ENCODE measurements at places on chromosomes 11 and 22.
A peak's percentile ranks its signal among the peaks of the same experiment; 100 is the strongest.

DNA sequence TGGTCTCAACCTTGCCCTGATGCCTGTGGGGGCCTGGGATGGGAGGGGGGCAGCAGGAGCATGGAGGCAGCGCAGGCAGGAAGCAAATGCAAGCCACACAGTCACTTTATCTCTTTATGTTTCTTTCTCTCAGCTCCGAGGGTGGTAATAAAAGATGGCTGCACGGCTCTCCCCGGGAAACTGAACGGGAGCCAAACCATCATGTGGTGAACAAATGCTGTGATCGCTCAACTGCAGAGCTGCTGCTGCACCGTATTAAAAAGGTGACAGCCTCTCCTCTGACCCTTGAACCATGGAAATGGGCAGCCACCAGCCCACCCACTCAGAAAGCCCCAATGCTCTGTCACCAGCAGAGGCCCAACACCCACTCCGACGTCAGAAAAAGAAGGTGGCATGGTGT is 110.0 kb downstream of the TIMP3 start:
- no peak for DNase-seq

- DNase-seq: peak; percentile 68
These were observed 49.5 kb downstream of the PACS1 start for GRCh38 chr11:66119348-66120133.

GRCh38 chr11:16799890-16800289 is 61.4 kb downstream of the C11orf58 start:
- DNase-seq: no peak

DNA sequence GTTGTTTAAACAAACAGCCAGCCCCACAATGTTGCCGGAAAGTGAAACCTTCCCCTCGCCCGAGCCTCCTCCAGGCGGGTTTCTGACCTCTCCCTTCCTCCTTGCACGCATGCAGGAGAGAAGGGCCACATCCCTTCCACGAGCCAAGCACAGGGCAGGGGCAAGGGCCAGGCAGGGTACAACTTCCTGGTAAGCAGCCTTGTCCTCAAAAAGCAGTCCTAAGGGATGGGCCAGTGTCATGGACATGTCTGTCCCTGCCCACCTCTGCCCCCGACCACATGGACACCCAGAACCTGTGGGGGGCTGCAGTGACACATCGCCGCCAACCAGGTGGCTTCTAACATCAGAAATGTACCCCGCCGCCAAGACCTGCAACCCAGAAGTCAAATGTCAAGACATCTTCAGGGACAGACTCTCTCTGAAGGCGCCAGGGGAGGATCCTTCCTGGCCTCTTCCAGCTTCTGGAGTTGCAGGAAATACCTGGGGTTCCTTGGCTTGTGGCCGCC is 145.3 kb downstream of the CRYBB2 start:
- DNase-seq: no peak

GRCh38 chr11:76190376-76190775 is 15.9 kb downstream of the WNT11 start:
- DNase-seq: peak; percentile 19

DNA sequence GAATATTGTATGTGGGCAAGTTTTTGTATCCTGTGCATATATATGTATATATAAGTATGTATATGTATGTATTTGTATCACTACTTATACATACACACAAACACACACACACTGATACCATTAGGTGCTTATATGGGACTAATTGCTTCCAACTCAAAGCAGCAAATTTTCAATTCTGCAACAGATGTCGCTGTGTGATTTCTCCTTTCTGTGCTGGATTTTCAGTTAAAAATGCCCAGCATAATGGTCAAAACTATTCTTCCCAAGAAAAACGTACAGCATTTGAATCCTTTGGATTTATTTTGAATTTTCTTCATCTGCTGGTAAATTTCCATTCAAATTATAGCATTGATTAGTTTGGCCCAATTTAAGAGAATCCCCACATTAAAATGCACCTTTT is 4.3 kb downstream of the CADM1 start:
- DNase-seq: peak; percentile 25

DNA sequence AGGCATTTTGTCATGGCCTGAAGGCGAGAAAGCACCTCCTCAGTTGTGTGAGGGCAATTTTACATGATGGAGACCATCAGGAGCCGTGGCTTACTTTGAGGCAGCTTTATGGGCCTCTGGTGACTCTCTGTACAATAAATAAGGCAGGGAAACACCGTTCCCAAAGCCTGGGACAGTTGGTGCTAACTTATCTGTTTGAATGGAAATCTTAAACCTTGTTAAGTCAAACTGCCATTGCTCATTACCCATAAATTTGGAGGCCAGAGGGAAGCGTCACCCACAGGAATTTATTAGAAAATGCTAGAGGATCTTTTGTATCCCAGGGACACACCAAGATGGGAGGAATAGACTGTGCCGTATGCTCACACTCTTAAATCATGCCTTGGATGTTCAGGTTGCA is 1156.9 kb downstream of the BRD1 start:
- DNase-seq: no peak

DNA sequence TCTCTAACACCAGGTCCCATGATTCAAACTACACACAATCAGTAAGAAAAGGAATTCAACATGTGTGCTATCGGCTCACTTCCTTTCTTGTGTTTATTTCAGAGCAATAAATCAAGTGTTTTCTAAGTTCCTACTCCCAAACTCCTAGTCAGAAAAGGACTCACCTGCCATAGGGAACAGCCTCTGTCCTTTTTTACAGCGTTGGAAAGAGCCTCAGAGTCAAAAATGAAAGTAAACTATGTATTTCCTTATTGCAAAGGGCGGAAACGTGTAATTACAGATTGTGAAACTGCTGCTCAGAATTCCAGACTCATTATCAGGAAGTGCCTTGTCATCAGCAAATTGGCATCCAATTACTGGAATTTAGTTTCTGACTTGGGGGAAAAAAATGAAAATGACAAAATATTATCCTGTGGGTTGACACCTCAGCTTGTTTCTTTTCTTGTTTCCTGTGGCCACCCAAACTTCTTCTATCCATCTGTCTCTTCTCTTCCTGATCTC is at the start of gene CASP4:
CASP4 (minus strand) TSS at position 220 of the 501 bp plus-strand sequence; CDS start at position 171, 49 bp downstream.
- peak; percentile 89 for DNase-seq

GRCh38 chr11:8373519-8374432 is 110.1 kb upstream of the LMO1 start:
- DNase-seq: no peak

- DNase-seq: no peak
These were observed 24.7 kb upstream of the PANX2 start for GRCh38 chr22:50145721-50146438.

DNA sequence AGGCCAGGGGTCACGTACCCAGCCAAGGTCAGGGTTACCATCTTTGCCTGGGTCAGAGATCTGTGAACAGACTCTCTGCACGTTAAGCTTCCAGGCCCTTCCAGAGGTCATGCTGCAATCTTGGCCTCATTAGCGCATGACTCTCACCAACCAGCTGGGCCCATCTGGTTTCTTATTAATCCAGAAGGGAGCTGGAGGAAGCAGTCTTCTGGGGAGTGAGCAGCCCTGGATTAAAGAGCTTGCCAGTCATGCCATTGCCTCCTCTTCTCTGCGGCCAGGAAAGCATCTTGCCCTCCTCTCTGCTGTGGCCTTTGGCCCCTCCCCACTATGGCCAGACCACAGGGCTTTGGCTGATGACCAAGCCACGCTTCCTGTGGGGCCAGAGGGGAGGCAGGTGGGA is 57.4 kb downstream of the CHST1 start:
- DNase-seq: no peak

DNA sequence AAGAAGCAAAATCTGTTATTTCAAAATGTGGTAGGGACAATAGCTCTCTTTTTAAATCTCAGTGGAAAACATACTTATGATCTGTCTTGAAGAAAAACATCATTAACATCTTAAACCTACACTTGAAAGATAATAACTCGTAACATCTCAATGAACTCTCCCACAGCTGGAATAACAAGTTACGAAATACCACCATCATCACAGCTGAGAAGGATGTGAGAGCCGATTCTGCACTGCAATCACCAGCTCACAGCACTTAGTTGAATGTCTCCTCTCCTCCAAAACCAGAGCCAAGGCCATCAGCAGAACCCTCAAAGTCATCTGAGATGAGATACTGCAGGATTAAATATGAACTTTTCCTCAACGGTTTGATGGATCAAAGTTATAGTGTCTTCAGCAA is 124.3 kb downstream of the ARHGAP20 start:
- DNase-seq: peak; percentile 20

DNA sequence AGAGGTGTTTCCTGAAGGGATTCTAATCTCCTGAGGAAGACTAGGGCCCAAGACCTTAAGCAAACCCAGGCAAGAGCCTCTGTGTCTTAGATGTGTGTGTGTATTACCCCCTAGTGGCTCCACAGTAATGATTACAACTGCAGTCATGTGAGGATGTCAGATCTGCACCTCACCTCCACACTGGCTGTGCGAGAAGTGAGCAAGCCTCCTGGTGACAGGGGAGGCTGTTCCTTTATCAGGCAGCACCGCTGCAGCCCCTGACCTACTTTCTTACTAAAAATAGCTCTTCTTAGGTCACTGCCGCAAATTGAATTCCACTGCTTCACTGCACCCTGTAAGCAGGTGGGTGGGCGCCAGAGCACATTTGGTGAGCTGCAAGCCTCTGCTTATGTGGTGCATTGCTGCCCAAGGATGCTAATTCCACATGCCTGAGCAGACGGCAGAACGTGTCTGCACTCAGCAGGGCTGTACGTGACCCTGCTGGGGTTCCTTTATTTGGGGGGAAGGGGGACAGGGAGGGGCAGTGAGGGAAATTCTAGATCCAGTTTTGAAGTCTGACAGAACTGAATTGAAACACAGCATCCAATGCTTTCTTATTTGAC is 112.4 kb downstream of the KCNC1 start:
- no peak for DNase-seq

DNA sequence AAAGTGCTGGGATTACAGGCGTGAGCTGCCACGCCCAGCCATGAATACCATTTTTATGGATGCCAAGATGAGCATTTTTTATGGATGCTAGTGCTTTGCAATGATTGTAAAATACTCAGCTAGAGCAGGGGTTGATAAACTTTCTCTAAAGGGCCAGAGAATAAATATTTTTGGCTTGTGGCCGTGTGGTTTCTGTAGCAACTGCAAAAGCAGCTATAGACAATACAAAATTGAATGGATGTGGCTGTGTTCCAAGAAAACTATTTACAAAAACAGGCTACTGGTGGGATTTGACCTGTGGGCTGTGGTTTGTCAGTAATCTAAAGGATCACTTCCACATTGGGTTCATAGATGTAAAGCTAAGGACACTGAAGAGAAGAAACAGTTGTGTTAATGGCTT is 56.0 kb downstream of the COMMD9 start:
- DNase-seq: peak; percentile 12

DNA sequence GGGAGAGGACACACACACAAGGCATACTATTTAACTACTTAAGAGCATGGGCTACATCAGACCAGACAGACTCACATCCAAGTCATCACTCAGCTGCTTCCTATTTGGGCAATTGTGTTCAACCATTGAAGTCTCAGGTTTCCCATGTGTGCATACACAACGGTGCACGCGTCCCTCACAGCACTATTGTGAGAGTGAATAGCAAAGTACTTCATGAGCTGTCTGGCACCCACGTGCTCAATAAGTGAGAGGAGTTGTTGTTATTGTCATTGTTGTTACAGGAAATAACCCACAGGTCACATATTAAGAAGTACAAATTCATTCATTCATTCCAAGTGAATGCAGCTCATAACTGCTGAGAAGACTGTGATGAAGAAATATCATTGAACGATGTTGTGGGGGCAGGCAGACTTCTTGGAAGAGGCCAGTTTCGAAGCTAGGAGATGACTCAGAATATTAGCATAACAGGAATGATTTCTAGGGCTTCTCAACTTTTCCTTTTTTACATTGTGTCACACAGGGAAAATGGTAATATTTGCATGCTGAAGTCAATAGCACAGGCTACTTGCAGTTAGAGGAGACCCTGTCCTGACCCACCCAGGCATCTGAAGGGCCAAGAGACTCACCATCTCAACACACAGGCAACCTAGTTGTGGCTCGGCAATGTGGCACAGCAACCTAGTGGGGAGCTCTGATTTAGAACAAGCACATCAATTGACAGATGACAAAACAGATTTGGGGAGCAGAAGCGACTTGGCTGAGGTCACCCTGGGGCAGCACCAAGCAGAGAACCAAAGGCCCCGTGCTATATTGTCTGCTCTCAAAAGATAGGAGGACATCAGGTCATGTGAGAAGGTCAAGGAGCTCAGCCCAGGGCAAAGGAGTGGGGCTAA is 606.0 kb downstream of the BUD13 start:
- peak; percentile 0 for DNase-seq

- DNase-seq: no peak
These were observed 14.3 kb upstream of the ACCSL start for GRCh38 chr11:44033411-44033850.

- DNase-seq: peak; percentile 61
These were observed 80.7 kb downstream of the MN1 start for GRCh38 chr22:27720860-27721259.

- DNase-seq: no peak
These were observed 126.1 kb downstream of the PGR start for GRCh38 chr11:101003468-101003867.

DNA sequence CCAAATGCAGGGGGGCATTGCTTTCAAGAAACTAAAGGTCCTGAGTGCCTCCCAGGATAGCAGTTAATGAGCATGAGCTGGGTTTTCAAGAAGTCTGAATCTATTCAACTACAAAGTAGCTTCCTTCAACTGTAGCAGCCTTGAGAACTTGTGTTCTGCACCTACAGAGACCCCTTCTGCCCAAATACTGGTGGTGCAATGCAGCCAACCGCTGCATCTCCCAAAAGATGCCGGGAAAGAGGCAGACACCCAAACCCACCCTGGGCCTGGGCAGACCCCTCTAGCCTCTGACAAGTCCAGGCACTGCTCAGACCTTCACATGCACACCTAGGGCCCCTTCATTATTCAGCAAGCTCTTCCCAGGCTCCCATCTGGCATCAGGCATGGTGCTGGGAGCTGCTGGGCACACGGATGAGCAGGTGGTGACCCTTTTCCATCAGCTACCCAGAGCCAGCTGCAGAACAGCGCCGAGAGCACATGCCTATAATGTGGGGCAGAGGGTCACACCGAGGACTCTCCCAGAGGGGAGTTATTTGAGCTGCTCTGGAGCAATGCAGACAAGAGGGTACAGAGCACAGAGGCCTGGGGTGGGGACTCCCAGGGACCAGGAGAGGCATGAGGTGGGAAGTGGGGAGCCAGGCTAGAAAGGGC is 44.9 kb upstream of the ETS1 start:
- peak; percentile 80 for DNase-seq

GRCh38 chr11:3220521-3221407 is 2.2 kb upstream of the MRGPRG start:
- DNase-seq: no peak

DNA sequence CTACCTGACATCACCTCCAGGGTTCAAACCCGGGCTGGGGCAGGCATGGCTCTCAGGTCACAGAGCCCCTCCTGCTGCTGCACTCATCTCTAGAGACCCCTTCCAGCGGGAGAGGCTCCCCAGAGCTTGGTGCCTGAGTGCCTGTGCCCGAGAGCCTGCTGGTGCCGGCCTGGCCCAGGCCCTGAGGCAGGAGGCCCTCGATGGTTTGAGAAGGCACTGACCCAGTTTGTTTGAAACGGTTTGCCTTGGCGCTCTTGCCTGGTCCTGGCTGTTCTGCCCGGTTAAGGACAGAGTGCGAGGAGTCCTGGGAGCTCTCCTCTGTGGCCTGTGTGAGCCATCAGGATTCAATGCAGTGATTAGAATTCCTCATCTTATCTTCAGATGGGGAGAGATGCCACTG is 88.9 kb downstream of the TBC1D22A start:
- DNase-seq: no peak
